Hematopoietic multipotent progenitor cell treated with erythropoietin and hydrocortisone succinate and interleukin-3 and kit ligand, for 15 days (in vitro differentiated cells): ENCODE measurements at places on chromosomes 13 and 19.

DNA sequence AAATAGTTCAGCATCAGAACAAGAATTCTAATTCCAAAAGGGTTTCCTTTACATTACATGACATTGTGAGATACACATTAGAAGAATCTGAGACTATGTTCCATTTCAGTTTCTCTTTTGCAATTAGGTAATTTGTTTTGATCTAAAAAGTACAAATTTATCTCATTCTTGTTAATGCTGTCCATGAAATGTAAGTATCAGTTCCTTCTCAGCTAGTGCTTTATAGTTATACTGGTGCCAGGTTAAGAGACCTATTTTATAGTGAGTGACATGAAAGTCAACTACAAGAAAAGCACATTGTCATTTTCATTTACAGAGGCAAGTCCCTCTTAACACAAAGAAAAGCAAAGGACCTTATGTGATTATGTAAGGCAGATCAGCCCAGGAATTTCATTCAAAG is 43.9 kb downstream of the RCBTB2 start:
- DNase-seq: no peak

DNA sequence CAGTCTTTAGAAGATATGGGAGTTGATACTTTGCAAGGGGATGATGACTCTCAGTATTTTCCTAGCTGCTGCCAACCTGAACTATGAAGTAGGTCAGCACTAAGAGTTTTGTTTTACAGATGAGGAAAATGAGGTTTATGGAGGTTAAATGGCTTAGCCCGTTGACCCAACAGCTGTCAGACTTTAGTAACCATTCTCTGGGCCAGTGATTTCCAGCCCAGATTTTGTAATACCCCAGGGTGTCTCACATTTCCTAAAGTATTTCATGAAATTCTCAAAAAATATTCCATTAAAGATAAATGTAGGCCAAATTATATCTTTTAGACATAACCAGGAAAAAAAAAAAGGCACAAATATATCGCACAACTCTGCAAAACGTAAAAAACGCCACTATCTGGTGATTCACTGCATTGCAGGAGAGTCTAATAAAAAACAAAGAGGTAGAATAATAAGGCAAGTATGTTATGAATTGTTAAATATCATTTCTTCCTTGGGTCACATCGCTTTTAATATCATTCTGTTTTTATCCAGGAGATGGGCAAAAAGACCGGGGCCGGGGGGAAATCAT is 112.5 kb downstream of the DACH1 start:
- no peak for DNase-seq

DNA sequence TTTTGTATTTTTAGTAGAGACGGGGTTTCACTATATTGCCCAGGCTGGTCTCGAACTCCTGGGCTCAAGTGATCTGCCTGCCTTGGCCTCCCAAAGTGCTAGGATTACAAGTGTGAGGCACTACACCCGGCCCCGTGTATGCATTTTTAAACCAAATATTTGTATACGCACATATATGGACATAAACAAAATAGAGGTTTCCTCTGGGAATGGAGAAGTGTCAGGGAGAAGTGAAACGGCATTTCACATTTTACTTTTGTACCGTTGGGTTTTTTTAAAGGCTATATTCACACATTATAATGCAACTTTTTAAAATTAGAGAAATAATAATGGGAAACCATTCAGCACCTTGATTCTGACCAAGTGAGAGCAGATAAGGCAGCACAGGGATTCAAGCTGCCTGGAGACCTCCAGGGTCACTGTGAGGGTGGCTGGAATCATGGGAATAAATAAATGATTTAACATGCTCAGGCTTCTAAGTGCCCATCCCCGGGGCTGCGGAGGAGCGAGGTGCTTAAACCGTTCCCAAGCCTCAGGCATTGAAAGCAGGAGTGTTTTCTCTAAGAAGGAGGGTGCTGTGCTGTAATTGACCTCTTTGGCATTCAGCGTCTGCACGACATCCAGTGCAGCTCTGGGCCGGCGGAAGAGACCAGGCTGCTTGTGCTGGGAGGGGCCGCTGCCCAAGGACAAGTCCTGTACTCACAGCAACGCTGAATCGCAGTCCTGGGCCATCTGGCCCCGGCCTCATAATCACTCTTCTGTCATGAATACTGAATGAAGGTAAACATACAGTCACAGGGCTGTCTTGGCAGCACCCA is 24.7 kb downstream of the GPR42 start:
- DNase-seq: no peak

- peak; percentile 37 for DNase-seq
Measured at GRCh38 chr13:36819739-36820090, 693 bp downstream of the RFXAP start.

GRCh38 chr13:111568290-111568689 is 247.8 kb downstream of the TEX29 start:
- DNase-seq: no peak

GRCh38 chr19:19388568-19389555 is 16.6 kb upstream of the GATAD2A start:
- DNase-seq: no peak

DNA sequence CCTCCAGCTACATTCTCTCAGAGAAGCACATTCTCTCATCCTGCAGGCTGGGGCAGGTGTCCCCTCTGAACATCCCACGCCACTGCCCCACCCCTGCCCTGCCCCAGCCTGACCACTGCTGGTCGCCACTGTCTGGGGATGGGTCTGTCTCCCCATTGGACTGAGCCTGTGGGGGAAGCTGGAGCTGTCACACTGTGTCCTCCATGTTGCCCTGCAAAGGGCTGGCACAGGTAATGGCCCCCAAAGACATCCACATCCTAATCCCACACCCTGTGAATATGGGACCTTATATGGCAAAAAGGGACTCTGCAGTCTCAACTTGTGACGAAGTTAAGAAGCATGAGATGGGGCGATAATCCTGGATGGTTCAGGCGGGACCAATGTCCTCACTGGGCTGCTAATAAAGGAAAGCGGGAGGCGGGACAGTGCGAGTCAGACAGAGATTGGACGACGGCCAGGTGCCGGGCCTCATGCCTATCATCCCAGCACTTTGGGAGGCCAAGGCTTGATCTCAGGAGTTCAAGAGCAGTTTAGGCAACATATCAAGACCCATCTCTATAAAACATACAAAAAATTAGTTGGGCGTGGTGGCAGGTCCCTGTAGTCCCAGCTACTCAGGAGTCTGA is 9.1 kb downstream of the AP2S1 start:
- DNase-seq: peak; percentile 66

- peak; percentile 62 for DNase-seq
Measured at GRCh38 chr13:46184277-46184699, 2.3 kb upstream of the LCP1 start.

DNA sequence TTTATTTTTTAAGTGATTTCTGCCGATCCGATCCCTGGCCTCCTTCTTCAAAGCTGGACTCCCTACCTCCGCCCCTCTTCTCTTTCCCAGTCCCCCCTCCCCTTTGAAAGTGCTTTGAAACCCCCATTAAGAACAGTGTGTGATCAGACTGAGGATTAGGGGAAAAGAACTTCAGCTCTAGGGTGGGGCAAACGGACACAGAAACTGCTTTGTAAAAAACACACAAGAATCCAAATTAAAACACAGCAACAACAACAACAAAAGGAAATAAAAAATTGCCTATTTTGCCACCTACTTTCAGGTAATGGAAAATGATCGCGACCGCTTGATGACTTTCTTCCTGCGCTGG is 1.4 kb downstream of the SPRY2 start:
- no peak for DNase-seq

- peak; percentile 6 for DNase-seq
Measured at GRCh38 chr13:44312834-44313551, 60.6 kb upstream of the SERP2 start.

GRCh38 chr13:113110048-113110851 is 4.7 kb downstream of the F7 start:
- no peak for DNase-seq

DNA sequence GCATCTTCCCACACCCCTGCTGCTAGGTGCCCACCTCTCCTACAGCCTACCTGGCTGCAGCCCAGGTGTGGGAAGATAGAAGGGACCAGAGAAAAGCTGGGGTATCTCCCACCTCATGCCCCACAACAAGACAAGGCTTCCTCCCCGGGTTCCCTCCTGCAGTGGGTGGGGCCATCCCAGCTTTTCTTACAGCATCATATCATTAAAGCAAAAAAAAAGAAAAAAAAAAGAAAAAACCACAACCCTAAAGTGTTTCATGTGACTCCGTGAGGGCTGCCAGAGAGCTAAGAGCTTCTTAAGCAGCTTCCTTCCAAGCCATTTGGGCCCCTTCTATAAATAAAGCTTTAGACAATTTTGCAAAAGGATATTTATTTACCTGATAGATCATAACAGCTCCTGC is 455.4 kb upstream of the TSHZ3 start:
- no peak for DNase-seq

DNA sequence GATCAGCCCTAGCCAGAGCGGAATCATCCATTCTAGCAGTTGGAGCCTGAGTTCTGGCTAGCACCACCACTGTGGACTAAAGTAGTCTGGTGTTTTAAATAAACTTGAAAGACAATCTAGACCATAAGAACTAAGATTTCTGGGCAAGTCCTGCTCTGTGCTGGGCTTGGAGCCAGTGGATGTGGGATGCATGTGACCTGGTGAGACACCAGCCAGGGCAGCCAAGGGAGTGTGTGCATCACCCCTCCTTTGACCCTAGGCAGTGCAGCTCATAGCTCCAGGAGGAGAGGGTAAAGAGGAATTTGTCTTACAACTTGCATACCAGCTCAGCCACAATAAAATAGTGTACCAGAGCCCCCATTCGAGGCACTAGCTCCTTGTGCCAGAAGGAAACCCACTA is 21.0 kb downstream of the ITGBL1 start:
- DNase-seq: no peak

DNA sequence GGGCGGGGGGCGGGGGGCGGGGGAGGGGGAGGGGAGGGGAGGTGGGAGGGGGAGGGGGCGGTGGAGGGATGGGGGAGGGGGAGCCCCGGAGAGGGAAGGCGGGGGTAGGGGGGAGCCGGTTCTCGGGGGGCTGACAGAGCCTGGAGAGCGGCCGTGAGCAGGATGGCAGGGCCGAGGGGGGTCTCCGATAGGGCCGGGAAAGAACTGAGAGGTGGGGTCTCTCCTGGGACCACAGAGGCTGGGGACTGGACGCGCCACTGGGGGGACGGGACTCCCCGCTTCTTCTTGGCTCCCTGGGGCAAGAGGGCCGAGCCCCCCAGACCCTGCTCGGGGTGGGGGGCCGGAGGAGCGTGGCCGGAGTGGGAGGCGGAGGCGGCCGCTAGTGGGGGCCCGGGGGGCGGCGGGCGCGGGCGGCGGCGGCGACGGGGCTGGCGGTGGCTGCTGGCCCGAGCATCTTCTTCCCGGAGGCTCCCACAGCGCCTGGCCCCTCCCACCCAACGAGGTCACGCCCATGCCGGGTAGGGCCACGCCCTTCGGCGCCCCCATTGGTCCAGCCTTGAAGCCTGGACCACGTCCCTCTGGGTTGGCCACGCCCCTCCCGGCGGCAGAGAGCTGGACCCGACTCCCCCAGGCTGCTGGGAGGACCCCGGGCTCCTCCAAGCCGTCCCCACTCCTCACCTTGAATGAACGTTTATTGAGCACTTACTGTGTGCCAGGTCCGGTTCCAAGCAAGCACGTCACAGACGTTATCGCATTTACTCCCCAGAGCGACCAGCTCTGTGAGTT is at the start of gene NOVA2:
Gene NOVA2 (minus strand): TSS at position 313 of the 786 bp plus-strand sequence. CDS start 514 bp downstream, outside the sequence.
- DNase-seq: peak; percentile 53

- no peak for DNase-seq
Measured at GRCh38 chr13:106541826-106542225, 6.4 kb upstream of the EFNB2 start.

GRCh38 chr19:10832939-10833296 is 3.1 kb downstream of the TMED1 start:
- no peak for DNase-seq

DNA sequence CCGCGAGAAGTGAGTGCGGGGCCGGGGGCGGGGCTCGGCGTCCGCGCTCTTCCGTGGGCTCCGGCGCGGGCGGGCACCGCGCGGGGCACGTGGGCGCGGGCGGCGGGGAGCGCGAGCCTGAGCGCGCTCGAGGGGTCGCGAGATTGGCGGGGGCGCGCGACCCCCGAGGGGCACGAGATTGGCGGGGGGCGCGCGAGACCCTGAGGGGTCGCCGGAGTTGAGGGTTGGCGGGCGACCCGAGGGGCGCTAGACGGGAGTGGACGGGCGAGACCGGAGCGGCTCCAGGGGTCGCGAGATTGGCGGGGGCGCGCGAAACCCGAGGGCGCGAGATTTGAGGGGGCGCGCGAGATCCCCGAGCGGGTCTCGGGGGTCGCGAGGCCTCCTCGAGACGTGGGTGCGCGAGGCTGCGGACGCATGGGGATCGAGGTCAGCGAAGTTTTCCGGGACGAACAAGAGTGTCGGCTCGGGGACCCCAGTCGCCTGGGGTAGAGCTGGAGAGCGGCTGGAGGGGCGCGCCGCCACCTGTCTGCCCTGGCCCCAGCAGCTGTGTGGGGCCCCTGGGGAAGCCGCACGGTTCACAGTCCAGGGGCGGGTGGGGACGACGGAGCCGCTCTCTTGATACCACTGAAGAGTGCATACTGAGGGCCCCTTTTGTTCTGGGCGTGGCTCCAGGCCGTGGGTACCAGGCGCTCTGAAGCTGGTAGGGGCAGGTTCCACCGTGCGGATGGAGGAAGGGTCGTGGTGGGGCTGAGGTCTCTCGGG is 682 bp downstream of the SSBP4 start:
- DNase-seq: peak; percentile 30

- DNase-seq: no peak
Measured at GRCh38 chr13:28286263-28286662, 147.9 kb downstream of the PAN3 start.

DNA sequence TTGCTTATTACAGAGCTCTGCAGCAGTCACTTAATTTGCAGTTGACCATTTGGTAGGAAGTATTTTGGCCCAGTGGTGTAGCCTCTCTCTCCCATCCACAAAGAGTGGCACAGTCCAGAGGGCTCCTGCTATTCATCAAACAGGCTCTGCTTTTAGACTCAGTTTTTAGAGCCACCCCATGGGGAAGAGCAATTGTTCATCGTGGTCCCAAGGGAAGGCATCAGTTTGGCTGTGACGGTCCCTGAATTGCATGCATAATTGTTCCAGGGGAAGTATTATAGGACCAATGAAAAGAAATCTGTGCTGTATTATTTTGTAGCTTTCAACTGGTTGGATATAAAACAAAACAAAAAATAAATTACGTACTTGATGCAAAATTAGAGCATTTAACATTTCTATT is 799.0 kb downstream of the DACH1 start:
- DNase-seq: no peak

- DNase-seq: peak; percentile 33
Measured at GRCh38 chr19:3178973-3179738, 587 bp downstream of the S1PR4 start.

DNA sequence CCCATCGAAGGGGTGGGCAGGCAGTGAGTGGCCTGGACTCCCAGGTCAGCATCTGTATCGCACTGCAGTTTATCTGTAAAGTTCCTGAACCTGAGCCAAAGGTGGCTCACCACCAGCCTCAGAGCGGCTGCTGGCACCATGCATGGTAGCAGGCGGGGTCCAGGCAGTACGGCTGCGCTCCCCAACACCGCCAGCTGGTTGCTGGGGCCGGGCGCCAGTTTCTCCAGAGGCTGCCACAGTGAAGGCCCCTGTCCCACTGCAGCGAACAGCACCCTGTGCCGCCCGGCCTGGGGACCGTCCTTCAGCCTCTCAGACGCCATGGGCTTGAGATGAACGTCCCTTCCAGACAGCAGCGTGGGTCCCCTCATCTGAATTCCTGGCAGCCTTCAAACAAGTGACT is 109.8 kb downstream of the KDM4B start:
- DNase-seq: no peak

- no peak for DNase-seq
Measured at GRCh38 chr13:109668433-109669233, 117.8 kb downstream of the IRS2 start.
